ENCODE measurements at places on chromosomes 3 and 15.

- no peak for DNase-seq
Measured at GRCh38 chr15:83061680-83062079, 5.4 kb downstream of the BTBD1 start.

- no peak for DNase-seq
Measured at GRCh38 chr3:153210660-153211059, 48.6 kb downstream of the RAP2B start.

- DNase-seq: no peak
Measured at GRCh38 chr15:64691896-64692565, 83.4 kb downstream of the RBPMS2 start.

- no peak for DNase-seq
Measured at GRCh38 chr15:81752974-81753373, 292.8 kb downstream of the MEX3B start.

DNA sequence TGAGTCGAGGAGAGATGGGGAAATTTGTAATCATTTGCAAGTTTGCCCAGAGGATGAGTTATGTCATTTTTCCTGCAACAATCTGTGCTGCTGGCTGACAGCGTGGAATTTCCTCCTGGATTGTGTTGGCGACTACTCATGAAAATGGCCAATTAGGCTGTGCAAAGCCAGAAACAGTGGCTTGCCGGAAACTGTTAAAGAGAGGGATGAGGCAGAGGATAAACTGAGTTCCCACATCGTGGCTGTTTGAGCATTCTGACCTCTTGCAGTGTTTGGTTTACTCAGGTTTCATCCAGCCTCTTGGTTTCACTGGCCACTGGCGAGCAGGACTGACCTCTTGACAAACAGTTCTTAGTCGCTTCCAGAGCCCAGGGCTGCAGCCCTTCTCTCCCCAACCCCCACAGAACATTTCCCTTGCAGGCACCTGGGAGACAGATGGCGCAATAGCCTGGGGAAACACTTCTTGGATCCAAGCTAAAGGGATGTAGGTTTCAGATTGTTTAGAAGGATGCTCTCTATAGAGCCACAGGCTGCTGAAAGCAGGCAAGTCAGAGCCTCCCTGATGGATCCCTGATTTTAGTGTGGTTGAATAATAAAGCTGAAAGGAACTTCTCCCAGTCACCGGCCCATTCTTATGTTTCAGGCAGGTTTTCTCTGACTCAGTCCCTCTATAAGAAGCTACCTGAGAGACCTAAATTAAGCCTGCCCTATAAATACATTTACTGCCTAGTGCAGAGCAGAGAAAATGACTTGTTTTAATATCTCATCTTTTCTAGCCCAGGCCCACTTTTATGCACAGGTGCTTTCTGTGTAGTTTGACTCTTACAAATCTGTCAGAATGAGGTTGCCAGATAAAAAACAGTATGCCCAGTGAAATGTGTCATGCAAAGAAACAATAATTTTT, 92.8 kb upstream of the UBE2E1 start:
- no peak for DNase-seq

- DNase-seq: no peak
Measured at GRCh38 chr15:47376190-47376589, 341.1 kb upstream of the SEMA6D start.
